ENCODE measurements at places on chromosomes 1 and 21.
A peak's percentile ranks its signal among the peaks of the same experiment; 100 is the strongest.

DNA sequence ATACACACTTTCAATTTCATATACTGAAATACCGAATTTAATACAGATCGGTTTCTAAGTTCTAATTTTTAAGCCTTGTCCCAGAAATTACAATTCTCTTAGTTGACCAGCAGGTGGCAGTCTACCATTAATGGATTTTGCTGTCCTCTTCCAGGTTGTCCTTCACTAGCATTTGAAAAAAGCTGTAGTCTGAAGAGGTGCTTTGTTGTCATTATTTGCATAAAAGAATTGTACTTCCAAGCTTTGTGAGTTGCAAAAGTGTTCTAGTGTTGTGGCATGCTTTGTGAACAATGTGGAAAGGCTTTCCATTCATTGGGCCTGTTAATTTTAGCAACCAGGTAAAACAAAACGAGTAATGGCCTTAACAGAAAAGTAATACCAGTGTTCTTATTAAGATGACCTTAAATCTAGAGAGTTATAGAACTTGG lies 193.6 kb downstream of the RPS6KC1 start:
- DNase-seq, result no peak

GRCh38 chr1:3727042-3727824 lies 25.0 kb upstream of the CCDC27 start:
- no peak for DNase-seq

DNA sequence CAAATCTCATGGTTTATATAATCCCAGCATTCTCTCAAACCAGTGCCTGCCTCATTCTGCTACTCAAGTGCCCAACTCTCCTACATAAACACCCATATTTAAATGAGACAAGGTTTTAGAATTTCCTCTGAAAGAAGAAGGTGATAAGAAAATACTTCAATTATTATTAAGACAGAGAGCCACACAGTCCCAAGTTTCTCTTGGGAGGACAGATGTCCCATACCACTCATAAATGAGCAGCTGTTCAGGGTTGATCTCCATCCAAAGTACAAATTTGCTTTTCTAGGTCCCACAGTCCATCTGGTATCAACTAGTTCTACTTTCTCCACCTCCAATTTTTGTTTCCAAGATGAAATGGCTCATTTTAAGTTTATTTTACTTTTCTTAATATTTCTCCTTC lies 11.3 kb downstream of the DCAF8 start:
- DNase-seq, result no peak

DNA sequence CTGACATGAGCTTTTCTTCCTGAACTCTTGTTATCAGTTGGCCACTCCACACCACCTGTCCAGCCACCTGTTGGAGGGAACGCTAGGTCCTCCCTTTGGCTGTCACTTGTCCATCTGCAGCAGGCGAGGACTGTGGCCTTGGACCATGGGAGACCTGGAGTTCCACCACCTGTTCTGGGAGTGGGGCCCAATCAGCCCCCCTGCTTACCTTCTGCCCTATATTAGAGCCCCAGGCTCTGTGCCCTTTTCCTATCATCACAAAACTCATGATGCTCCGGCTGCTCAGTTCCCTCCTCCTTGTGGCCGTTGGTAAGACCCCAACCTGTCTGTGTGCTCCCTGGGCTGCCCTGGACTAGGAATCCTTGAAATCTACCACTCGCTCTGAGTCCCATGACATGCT lies at the start of gene CELA3A:
TSS of gene CELA3A (plus strand) at position 249 of the 400 bp plus-strand sequence. CDS start at position 267, 18 bp downstream.
- DNase-seq, result no peak

GRCh38 chr1:115116512-115116911 lies 27.2 kb upstream of the TSPAN2 start:
- DNase-seq, result no peak

- no peak for DNase-seq
Measured at GRCh38 chr1:64850846-64851245, 106.0 kb downstream of the RAVER2 start.

DNA sequence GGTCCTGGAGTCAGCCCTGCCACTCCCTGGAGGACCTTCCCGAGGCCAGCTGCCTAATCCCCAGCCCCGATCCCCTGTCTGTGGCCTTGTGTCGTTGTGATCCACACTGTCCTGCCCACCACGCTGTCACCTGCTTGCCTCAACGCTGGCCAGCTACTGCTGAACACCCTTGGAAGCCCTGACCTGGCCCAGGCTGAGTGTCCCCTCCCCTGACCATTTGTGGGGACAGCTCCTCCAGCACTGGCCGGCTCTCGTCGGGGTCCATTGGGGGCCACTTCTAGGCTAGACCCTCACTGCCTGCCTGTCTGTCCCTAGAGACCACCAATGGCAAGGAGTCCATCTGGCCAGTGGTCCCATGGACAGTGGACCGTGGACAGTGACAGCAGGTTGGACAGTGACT lies 12.0 kb upstream of the UMODL1 start:
- no peak for DNase-seq

DNA sequence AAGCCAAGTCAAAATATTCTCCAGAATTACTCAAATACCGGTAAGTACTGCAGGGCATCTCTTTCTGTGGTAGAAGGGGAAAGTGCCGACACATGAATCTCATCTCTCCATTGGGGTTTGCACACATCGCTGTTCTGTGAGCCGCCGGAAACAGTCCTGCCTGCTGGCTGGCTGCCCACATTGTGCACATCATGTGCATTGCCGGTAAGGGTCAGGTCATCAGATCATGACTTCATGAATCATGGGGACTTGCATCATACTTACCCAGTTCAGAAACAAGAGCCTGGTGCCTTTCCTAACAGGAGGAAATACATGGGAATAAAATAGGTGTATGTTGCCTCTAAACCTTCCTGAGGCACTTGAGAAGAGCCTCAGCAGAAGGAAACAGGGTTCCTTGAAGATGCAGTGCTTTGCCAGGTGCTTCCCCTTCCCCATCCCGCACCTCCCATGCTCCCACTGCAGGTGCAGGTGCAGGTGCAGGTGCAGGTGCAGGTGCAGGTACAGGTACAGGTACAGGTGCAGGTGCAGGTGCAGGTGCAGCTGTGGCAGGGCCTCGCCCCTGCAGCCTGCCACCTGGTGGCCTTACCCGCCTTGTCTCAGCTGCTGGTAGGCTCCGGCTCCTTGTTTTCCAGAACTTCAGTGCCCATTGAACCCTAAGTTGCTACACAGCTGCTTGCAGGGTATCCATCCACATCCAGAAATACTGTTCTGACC lies 26.5 kb downstream of the GPR137B start:
- no peak for DNase-seq

DNA sequence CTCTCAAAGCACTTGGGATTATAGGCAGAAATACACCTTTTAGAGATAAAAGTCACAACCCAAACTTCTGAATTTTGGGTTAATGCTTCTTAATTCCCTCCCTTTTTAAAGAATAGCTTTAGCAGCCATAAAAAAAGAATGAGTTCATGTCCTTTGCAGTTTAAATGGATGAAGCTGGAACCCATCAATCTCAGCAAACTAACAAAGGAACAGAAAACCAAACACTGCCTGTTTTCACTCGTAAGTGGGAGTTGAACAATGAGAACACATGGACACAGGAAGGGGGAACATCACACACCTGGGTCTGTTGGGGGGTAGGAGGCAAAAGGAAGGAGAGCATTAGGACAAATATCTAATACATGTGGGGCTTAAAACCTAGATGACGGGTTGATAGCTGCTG lies 55.8 kb downstream of the SLC27A3 start:
- no peak for DNase-seq

DNA sequence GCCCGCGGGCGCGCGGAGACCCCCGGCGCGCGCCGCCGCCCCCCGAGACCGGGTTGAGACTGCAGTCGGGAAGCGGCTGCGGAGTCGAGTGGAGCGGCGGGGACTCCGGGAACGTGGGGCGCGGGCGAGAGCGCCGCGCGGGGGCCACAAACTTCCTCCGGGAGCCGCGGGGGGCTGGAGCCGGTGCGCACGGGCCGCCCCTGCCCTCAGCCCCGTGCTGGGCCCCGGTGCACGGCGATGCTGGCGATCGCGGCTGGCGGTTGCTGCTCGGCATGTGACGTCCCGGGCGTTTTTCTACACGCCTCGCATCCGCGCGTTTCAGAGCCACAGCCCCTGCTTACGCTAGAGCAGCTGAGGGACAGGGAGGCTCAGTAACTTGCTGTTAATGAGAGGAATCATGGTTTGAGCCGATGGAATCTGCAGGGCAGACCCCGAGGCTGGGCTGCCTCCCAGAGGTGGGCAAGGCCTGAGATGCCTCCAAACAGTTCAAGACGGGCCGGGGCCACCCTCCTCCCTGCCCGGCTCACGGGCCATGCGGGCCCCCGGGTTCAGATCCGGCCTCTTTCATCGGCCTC lies 520 bp downstream of the TMEM201 start:
- DNase-seq, result no peak

GRCh38 chr1:160768295-160768657 lies 27.7 kb upstream of the LY9 start:
- peak; percentile 57 for DNase-seq

GRCh38 chr1:228154670-228155571 lies 5.2 kb downstream of the GJC2 start:
- no peak for DNase-seq

GRCh38 chr1:18479454-18479853 lies 1.3 kb upstream of the KLHDC7A start:
- DNase-seq, result no peak

GRCh38 chr1:155940482-155940992 lies 901 bp upstream of the RXFP4 start:
- DNase-seq, result no peak

DNA sequence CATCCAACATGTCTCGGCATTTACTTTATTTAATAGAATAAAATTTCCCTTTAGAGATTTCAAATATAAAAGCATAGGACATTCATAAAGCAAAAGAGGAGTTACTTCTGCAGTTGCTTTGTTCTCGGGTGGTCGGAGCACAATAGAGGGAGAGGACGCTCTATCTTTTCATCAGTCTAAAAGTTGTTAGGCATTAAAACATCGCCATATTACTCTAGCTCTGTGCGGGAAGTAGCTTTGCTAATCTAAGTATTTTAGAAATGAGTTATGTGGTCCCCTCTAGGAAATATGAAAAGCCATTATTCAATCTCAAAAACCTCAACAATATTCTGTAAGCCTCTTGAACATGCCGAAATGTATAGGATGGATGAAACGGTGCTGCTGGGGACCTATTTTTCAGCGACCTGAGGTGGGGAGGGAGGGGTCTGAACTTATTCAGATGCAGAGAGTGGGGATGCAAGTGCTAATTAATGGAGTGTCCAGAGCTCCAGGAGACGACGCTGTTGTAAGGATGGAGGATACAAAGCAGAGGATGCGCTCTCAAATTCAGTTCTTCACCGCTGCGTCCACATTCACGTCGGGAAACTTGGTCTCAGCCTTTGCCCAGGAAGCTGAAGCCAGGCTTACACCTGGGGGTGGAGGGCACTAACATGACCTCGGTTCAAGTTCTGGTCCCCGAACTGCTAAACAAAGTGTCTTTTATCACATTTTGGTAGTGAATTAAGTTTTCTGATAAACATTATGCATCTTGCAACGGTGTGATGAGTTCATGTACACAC lies 6.3 kb downstream of the CDKN2C start:
- no peak for DNase-seq

GRCh38 chr1:53380296-53380695 lies 52.4 kb upstream of the LRP8 start:
- no peak for DNase-seq

DNA sequence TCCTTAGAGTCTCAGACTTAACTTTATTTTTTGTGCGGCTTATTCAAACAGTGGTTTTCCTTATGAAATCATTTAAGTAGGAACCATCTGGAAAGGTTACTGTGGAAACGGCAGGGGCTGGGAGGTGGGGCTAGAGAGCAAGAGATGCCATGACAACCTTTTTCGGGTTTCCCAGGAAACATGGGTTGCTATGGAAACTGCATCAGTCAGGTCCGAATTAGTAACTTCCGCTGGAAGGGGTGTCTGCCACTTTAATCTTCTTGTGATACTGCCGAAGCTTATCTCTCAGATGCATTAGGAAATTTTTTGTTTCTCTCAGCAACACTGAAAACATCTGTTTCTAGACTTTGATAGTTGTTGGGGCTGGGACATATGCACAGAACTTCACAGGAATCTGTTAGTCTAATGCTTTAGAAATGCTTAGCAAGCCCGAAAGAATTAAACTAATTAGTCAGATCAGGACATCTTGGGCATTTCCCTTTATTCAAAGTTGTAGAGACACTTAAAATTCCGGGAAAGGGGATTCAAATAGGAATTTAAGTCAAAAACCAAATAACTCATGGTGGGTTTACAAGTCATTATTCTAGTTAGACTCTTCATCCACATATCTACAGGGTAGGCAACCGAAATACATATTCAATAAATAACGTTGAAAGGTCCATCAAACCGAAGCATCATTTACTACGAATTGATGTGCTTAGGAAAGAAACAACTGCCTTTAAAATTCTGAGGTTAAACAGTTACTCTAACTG lies 2.6 kb downstream of the KCNA3 start:
- peak; percentile 63 for DNase-seq

DNA sequence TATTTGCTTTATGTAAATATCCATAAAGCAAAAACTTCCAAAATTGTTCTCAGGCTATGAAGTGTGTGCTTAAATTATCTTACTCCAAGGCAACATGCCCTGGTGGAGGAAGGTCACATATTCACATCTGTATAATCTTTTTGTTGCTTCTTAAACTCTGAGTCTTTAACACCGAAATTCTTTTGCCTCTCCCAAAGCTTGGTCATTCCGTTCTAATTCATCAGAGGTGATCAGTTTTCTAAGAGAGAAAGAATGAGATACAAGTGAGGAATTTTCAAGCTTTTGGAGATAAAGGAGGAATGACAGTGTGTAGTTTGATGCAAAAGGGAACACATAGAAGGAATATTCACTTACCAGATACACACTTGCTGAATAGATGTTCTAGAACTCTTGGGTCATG lies 561.7 kb downstream of the LTN1 start:
- no peak for DNase-seq

DNA sequence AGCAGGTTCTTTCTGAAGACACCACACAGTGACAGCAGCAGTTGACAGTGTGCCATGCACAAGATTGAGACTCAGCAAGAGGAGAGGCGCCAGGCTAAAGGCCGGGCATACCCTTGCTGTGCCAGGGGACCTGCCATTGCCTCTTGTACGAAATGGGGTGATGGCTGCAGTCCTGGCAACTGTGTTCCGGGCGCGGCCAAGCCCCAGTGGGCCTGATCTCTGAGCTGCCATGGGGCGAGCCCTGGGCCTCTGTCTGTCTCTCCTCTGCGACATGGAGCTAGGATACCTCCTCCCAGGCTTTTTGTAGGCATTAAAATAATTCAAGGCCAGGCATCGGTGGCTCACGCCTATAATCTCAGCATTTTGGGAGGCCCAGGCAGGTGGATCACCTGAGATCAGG lies 9.6 kb upstream of the TRAPPC10 start:
- DNase-seq, result no peak

GRCh38 chr1:40161888-40162397 lies 756 bp downstream of the RLF start:
- DNase-seq, result no peak

GRCh38 chr1:208967334-208967733 lies 616.2 kb upstream of the CAMK1G start:
- DNase-seq, result no peak
